NCI-H1092 (cell line): ENCODE measurements at places on chromosomes 3 and 15.

DNA sequence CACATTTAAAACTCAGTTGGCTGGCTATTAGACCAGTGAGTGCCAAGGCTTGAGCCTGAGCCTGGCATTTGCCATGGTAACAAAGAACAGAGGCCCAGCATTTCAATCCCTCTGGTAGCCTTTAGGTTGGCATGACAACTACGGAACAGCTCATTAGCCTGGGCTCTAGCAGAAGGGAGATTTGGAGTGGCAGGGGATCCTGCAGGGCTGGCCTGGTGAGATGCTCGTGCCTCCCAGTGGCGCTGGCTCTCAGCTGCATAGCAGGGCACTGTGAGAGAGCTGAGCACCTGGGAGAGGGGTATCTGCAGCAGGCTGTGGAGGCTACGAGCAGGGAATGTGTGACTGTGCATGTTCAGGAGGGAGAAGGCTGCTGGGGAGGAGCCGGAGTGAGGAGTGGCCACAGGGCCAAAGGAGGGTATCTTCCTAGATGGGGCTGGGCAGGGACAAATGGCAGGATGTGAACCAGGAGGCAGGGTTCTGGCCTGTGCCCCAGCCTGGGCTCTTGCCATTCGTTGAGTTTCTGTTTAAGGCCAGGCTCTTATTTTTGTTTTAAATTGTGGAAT, 5.6 kb upstream of the ABTB1 start:
- DNase-seq: peak; percentile 45

GRCh38 chr15:79527821-79528220, 95.7 kb downstream of the MINAR1 start:
- no peak for DNase-seq

GRCh38 chr15:99143655-99144610, 39.1 kb downstream of the SYNM start:
- no peak for DNase-seq

GRCh38 chr15:80242132-80242769, 9.8 kb downstream of the CTXND1 start:
- DNase-seq: no peak

DNA sequence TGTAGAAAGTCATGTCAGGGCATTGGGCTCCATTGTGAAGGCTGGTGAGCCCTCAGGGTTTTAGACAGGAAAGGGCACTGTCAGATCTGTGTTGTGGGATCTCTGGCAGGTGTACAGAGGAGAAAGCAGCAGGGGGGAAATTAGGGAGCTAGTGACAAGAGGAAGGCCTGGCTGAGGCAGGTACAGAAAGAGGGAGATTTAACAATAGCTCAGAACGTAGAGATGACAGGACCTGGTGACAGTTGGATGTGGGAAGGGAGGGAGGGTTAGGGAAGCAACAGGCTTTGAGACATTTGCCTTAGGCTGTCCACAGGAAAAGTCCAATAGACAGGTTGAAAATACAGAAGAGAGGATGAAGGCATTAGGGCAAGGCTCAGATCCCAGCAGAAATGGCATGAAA, 288.1 kb downstream of the EPHB1 start:
- no peak for DNase-seq

GRCh38 chr3:56951366-56951765, 109.1 kb upstream of the SPATA12 start:
- DNase-seq: no peak

GRCh38 chr3:144815655-144816054, 844.0 kb downstream of the DIPK2A start:
- DNase-seq: no peak

GRCh38 chr3:107679921-107680320, 157.2 kb downstream of the BBX start:
- DNase-seq: no peak

- DNase-seq: no peak
Observed at GRCh38 chr3:136311968-136312367, 61.8 kb downstream of the PCCB start.

- DNase-seq: no peak
Observed at GRCh38 chr3:157132936-157133335, 27.0 kb downstream of the CCNL1 start.

DNA sequence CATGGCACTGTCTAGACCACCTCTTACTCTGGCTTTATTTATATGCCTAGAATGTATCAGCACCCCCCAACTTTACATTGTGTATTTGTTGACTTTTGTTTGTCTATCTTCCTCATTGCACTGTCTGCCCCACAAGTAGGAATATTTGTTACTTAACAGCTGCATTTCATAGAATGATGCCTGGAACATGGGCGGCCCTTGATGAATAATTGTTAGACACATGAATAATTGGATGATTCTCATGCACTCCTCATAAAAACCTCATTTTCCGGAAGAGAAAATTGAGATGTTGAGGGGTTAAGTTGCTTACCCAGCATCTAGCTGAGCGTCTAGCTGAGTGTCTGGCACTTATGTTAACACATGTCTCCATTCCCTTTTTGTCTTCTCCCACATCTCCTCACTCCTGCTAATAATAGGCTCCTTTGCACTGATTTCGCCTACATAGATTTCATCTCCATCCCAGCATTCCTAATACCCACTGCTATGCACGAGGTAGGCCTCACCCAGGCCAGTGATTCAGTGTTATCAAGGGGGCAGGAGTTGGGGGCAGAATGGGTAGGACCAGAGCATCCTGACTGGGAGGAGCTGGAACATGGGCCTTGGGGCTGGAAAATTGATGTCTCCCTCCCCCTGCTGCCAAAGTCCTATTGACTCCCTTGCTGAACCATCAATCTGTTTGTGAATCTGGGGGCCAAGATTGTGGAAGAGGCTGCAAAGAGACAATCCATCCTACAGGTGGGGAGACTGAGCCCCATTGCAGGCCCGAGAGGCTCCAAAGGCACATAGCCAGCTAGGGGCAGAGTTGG, 7.8 kb upstream of the WNT7A start:
- DNase-seq: no peak

DNA sequence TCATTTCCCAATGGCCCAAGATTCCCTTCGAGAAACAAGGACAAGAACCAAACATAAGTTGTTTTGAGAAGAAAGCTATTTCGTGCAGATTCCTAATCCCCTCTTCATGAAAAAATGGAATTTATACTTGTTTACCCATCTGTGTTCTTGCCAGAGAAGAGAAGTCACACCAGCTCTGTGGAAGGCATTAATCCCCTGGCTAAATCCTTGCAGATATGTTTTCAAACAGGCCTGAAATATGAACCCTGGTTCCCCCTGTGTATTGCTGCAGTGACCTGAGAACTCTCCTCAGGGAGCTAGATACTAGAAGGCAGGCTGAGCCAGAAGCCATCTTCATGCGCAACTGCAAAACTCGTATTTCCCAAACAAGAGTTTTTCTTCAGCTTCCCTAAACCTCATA, 337.7 kb downstream of the NEK10 start:
- no peak for DNase-seq

- DNase-seq: no peak
Observed at GRCh38 chr3:178320456-178321351, 215.5 kb upstream of the KCNMB2 start.

GRCh38 chr15:39056357-39056756, 491.7 kb upstream of the RASGRP1 start:
- no peak for DNase-seq

- DNase-seq: no peak
Observed at GRCh38 chr3:108407886-108408285, 102.5 kb downstream of the MYH15 start.

DNA sequence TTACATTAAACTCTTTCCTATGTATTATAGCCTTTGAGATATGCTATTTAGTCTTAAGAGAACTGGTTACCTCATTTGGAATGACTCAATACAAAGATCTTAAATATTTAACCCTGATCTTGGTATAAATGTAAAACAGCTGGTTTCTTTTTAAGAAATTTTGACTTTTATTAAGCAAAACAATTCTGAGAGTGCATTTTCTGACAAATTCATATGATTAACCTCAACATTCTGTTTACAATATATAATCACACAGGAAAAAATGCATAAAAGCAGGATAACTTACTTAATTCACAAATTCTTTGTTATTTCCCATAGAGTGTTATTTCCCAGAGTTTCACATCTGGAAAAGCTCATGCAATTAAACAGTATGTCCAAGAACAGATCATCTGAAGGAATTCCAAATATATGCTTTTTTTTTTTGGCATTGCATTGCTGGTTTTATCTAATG, 400.4 kb upstream of the THBS1 start:
- DNase-seq: no peak

- no peak for DNase-seq
Observed at GRCh38 chr3:2526926-2527325, 428.3 kb downstream of the CNTN4 start.

DNA sequence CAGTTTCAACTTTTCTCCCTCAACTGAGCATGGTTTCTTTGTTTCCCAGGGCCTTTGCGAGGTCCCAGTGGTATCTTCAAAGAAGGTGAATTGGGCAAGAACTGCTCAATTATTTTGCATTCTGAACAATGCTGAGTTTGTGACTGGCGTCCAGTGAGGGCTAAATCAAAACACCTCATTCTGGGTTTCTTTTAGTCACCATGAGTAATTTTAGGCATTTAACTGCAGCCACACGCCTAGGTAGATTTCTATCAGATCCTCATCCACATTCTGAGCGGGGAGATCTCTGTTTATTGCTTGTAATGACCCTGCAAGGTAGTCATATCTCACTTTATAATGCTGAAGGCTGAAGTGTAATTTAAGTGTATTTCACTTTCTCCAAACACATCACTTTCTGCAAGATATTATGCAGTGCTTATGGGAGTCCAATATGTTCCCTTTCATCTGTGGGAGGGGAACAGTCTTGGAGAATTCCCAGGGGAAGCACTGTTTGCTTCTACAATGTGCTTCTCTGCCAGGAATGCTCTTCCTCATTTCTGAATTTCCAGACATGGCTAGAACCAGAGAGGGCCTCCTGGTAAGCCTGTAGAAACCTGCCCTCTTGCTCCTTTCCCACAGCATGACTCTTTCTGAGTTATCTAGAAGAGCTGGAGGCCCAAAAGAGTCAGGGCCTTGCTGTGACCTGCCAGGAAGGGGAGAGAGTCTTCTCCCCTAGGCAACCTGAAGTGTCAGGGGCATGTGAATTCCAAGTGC, 91.7 kb downstream of the FRMD4B start:
- DNase-seq: no peak

GRCh38 chr15:63626955-63627354, 29.8 kb downstream of the FBXL22 start:
- DNase-seq: no peak

GRCh38 chr3:194007592-194008337, 128.2 kb upstream of the HES1 start:
- DNase-seq: no peak

DNA sequence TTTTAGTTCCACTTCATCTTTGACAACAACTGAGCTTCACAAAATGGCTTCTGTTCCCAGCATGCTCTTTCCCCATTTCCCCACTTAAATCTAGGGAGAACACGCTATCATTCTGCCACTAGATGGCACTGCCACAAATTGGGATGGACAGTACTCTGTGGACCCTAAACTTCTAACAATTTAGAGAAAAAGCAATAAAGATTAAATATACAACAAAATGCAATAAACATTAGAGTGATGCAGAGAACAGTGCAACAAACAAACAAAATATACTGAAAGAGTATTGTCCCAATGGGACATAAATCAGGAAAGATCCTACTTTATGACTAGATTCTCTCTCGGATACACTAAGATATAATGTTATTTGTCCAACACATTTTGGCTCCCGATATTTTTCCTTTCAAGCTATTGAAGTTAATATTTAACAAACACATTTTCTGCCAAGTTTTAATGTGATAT, 169.7 kb upstream of the TMCO5A start:
- DNase-seq: peak; percentile 42

GRCh38 chr3:128348805-128349531, 117.7 kb downstream of the DNAJB8 start:
- DNase-seq: no peak

- DNase-seq: no peak
Observed at GRCh38 chr3:72448375-72448823, 399.8 kb downstream of the SHQ1 start.

GRCh38 chr3:80036176-80036575, 268.4 kb upstream of the ROBO1 start:
- DNase-seq: no peak

DNA sequence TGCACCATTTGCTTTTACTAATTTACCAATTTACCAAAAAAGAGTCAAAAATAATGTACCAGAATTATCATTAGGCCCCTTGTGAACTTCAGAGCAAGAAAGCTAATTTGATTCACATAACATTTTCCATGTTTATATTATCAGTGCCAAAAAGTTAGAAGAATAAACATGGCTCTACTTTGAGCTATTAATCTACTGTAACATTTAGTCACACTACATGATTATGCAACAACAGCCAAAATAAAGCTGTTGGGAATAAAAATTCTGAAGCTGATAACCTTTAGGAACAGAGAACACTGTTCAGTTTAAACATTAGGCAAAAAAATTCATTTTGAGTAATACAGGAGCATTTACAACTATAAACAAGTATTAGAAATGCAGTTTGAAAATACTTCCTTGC, 63.6 kb downstream of the PROS1 start:
- no peak for DNase-seq

DNA sequence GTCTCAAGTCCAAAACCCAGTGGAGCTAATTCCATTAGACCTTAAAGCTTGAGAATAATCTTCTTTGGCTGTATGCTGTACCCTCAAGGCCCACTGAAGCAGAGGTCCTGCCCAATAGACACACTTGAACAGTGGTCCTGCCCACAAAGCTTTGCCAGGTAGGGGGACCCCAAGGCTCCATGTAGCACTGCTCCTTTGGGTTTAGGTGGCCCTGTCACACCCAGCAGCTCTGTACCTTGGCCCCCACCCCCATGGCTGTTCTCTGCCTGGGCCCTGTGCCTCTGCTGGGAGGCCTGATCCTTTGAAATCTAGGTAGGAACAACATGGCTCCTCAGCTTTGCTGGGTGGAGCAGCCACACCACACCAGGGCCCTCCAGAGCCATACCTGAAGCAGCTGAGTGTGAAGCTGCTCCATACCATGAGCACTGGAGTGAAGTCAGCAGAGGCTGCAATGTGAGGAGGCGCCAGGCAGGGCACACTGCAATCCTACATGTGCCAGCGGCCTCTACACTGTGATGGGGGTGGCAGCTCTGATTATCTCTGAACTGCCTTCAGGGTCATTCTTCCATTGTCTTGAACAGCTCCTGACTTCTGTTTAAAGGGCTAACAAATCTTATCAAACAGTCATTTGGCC, 188.0 kb upstream of the CCDC54 start:
- no peak for DNase-seq

DNA sequence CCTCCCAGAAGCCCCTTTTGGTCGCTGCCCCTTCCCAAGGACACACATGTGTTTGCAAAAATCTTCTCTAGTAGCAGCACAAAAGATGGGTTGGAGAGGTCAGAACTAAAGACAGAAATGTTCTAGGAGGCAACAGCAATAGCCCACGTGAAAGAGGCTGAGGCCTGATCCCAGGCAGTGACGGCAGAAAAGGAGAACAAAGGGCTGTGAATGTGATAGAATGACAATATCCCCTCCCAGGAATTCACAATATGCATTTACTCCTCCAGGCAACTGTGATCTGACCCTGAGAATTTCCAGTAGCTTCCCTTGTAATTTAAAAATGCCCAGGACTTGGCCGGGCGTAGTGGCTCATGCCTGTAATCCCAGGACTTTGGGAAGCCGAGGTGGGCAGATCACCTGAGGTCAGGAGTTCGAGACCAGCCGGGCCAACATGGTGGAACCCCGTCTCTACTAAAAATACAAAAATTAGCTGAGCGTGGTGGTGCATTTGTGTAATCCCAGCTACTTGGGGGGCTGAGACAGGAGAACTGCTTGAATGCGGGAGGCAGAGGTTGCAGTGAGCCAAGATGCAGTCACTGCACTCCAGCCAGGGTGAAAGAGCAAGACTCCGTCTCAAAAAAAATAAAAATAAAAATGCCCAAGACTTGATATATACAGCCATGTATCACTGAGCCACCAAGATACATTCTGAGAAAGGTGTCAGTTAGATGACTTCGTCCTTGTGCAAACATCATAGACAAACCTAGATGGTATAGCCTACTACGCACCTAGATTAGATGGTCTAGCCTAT, 43.6 kb upstream of the PIAS1 start:
- DNase-seq: no peak
